Stimulated activated CD8-positive, alpha-beta memory T cell treated with anti-CD3 and anti-CD28 coated beads, Interleukin-7, amount 100 ng/mL, for 48 hours (primary cell): ENCODE measurements at places on chromosomes 3 and 15.

DNA sequence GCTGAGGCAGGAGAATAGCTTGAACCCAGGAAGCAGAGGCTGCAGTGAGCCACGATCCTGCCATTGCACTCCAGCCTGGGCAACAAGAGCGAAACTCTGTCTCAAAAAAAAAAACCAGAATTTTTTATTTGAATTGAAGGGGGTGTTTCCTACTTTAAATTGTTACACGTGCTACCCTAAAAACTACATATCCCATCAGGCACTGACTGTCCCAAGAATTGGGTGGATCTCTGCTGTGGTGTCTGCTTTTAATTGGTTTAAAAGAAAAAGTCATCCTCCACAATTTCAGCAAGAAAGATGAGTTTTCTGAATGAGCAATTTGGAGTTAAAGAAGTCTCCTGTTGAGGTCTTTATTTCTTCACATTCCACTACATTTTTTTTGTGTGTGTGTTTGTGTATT is 2.1 kb downstream of the PDIA3 start:
- DNase-seq, result no peak

GRCh38 chr3:189655617-189656016 is 24.4 kb downstream of the TP63 start:
- no peak for DNase-seq

DNA sequence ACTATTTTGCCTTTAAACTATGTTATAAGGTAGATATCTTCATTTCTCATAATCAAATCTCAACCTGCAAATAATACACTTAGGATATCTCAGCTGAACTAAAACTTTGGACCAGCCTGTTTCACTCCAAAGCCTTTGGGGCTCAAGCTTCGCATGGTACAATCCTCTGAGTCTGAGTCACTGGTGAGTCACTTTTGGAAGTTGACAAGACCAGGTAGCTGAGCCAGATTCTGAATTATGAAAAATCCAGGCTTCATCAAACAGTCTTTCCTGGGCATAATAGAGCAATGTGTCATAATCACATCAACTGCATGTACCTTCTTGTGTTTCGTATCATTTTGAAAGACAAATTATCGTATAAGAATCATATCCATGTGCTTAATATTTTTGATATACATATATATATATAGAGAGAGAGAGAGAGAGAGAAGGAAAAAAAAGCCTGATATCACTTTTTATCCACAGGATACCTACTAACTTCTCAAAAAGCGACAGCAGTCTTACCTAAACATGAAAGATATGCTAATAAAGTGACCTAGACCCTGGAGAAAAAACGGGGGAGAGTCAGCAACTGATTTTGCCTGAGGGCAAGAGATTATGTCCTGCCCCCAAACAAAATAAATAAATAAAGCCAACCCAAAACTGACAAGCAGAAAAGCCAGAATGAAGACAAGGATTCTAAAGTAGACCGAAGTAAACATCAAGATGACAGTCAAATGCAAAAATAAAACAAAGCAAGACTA is 263.9 kb upstream of the TGFBR2 start:
- DNase-seq, result no peak

DNA sequence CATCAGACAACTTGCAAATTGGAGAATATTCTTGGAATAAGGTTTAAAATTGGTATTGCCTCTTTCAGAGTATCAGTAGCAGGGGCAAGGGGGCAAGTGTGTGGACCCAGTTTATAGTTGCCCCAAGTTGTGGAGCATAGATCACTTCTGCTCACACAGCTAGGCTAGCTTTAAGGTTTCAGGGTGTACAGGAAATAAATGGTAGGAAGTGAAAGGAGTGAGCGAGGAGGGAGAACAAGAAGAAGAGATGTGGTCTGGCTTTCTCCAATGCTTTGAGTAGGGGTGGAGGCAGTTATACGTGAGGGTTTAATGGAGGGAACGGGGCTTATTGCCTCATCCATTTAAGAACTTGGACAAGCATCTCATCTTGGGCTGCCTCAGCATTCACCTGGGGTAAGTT is 290.0 kb upstream of the CFAP20DC start:
- no peak for DNase-seq

GRCh38 chr3:151788401-151788800 is 25.5 kb upstream of the AADAC start:
- no peak for DNase-seq

DNA sequence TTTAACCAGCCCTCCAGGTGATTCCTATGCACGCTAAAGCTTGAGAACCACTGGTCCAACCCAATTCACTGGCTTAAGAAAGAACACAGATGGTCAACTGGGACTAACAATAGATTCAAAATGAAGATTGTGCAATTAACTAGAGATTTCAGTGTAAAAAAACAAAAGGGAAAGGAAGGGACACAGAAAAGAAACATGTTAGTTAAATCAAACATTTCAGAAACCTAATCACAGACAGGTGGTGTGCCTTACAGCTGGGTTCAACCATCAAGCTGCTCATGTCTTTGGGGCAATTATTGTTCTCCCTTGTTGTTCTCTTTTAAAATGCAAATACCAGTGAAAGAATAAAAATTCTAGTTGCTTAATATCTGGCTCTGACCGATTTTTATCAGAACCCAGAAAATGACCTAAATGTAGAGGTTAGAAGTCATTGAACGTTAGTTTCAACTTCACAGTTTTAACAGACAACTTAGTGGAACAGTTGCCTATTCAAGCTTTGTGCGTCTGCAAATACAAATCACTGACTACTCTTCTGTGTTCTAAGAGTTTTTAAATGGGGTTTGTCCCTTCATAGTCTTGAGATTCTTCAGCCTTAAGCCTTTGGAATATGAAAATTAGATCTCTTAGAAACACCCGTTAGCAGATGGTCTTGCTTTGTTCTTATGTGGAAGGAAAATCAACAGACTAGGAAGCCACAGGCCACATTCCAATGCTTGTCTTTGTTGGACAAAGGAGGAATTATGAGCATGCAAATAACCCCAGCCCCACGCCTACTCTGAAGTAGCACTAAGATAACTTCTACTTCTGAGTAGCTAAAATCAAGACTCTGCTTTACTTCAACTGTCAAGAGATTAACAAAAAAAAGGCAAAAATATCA is 223.4 kb downstream of the ATP8B4 start:
- DNase-seq, result no peak

- DNase-seq, result no peak
Measured at GRCh38 chr15:39788800-39789565, 6.3 kb upstream of the FSIP1 start.

- no peak for DNase-seq
Measured at GRCh38 chr15:41334293-41335120, 1.8 kb downstream of the NUSAP1 start.

GRCh38 chr15:91308199-91308598 is 208.1 kb downstream of the SV2B start:
- DNase-seq, result no peak

DNA sequence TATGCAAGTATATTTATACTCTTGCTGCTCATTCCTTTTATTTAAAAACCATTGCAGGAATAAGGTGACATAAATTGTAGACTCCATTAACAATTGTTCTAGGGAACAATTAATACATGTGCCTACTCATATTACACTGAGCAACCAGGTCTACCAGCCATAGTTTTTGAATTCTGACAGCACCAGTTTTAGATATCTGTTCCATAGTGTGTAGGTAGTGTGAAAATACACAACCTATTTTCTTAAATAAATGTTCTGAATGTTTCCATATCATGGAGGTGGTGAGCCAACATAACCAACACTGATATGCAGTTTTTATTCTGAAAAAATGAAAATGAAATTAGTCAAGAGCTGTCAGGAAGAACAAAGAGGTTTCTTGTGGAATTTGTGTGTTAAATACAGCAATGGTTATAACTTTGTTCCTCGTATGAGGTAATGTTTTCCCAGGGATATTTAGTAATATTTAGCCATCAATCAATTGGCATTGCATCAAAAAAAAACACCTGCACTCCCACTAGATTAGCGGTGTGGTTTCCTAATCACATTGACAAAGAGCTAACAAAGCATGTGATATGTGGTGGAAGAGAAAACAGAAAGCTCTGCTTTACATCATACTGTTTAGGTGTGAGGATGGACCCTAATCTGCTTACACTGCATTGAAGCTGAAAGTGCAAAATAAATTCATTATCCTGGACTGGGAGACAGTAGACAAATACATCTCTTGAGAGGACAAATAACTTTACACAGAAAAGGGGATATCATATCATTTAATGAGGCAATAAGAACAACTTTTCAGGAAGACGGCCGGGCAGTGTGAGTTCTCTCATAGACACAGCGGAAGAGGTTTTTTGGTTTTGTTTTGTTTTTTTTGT is 369.5 kb upstream of the THBS1 start:
- DNase-seq, result no peak

DNA sequence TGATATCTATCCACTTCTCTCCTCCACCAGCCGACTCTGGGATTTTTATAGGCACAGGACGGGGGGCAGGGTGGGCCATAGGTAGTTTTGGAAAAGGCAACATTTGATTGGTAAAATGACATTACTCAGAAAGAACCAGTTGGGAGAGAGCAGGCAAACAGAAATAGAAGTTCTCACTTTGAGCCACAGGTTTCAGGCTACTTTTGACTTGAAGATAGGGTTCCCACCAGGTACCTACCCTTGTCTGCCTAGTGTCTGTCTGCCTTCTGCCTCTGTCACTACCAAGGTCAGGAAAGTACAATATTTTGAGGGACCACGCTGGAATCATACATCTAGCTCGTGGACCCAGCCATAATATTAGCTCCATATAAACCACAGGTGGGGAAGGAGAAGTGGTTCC is 412.9 kb upstream of the GRM7 start:
- DNase-seq, result no peak
